NCI-H2081 (cell line): ENCODE measurements at places on chromosomes 2 and 18.

GRCh38 chr2:200172944-200173581 is 133.4 kb upstream of the SPATS2L start:
- no peak for DNase-seq

- no peak for DNase-seq
Measured at GRCh38 chr2:74317701-74318100, 25.5 kb downstream of the SLC4A5 start.

DNA sequence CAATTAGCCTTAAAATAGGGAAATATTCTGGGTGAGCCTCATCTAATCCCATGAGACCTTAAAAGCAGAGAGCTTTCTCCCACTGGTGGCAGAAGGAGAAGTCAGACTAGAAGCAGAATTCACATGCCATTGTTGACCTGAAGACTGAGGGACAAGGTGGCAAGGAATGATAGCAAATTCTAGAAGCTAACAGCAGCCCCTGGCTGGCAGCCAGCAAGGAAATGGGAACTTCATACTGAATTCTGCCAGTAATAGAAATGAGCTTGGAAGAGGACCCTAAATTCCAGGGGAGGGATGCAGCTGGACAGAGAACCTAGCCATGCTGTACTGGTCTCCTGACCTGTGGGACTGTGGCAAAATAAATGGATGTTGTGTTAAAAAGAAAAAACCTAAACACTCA is 19.5 kb downstream of the B3GNT7 start:
- no peak for DNase-seq

- no peak for DNase-seq
Measured at GRCh38 chr18:2990956-2991640, 21.8 kb downstream of the LPIN2 start.

- no peak for DNase-seq
Measured at GRCh38 chr18:27991391-27991790, 185.5 kb downstream of the CDH2 start.

GRCh38 chr2:71614976-71615766 is 161.8 kb downstream of the DYSF start:
- DNase-seq, result no peak

- no peak for DNase-seq
Measured at GRCh38 chr2:7182525-7182924, 265.3 kb downstream of the RNF144A start.

DNA sequence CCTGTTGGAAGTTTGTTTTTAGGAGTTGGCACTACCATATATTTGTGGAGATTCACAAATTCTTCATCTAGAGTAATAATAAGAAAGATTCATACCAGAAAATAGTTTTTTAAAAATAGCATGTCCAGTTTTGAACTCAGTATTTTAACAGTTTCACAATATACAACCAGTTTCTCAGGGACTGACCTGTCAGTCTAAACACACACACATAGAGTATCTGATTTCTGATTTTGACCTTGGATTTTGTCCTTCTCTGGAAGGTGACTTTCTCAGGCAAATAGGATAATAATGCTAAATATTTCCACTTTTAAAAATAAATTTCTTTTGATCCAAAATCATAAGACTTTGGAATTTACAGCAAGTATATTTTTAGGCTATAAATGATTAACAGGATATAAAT is 32.0 kb downstream of the MFSD6 start:
- DNase-seq, result no peak

- DNase-seq, result no peak
Measured at GRCh38 chr2:45799679-45800381, 148.4 kb downstream of the PRKCE start.

DNA sequence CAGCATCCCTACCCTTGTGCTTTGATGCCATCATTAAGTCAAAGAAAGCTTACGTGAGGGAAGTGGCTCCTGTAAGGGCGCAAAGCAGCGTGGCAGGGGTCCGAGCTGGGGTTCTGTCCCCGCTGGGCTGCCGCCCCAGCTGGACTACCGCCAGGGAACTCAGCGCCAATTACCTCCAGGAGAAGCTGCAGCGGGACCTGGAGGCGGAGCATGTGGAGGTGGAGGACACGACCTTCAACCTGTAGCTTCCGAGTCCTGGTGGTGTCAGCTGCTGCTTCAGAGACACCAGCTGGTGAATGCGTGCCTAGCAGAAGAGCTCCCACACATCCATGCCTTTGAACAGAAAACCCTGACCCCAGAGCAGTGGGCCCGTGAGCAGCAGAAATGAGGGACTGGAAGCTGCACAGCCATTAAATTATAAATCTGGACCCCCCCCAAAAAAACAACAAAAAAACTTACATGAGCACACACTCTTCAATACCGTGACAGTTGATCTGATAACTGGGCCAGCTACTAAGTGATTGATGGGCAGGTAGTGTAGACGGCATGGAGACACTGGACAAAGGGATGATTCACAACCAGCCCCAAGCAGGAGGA is 20.1 kb upstream of the YES1 start:
- no peak for DNase-seq

DNA sequence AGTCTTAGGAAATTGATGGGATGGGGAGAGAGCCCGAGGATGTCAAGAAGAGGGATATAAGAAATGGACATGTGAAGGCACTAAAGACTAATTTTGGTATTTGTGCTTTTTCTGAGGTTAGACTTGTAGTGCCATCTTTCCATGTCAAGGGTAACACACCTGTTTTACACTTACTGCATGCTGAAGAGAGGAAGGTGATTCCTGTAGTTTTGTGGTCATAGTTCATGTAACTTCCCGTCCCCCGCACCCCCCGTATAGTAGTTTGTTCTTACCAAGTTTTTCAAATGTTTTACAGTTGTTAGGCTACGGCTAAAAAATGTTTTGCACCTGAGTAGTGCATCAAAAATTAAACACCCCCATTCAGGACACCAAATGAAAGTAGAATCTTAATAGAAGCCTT is 73.8 kb downstream of the CLIP4 start:
- no peak for DNase-seq

DNA sequence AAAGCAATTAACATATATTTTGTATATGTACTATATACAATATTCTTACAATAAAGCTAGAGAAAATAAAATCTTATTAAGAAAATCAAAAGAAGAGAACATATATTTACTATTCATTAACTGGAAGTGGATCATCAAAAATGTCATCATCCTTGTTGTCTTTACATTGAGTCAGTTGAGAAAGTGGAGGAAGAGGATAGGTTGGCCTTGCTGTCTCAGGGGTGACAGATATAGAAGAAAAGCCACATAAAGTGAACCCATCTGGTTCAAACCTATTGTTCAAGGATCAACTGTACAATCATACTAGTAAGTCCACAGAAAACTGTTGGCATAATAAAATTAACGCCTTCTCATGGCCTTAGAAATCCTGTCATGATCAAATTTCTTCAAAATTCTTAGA is 26.6 kb downstream of the SESTD1 start:
- DNase-seq, result no peak

DNA sequence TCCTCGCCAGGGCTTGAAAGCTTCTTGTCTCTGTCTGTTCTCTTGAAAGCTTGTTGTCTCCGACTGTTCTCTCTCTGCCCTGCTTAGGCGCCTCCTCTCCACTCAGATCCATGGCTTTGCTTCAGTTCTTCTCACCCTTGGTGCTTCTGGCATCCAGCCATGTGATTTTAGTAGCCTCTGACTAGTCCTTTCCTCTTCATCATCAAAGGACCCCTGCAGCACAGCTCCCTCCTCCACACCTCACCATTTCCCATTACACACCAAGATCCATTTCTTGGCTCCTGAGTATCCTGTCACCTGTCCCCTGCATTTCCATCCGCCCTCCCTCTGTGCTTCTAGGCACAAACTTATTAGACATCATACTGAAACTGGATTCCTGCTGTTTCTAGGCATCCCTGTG is 59.4 kb downstream of the ZNF236 start:
- no peak for DNase-seq

DNA sequence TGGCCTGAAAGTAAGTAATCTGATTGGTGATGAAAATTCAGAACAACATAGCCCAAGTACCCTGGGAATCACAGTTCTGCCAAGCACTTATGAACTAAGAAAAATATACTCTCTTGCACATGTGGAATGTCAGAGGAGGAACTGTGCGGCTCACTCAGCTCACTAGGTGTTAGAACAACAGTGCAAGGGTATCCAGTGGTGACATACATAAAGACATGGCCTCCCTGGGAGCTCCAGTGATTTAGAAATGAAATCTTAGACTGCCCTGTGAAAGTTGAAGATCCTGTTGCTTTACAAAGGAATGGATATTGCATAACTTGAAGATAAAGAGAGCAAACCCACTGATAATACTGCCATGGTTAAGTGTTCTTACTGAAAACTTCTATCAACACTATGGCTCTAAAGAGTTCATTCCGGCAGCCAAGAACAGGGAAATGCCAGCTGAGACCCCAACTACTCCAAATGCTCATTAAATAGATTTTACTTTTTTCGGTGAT is 246.2 kb downstream of the ARHGAP15 start:
- DNase-seq, result no peak

- DNase-seq, result no peak
Measured at GRCh38 chr2:191521608-191522208, 156.2 kb upstream of the NABP1 start.

GRCh38 chr18:75074196-75075015 is 134.5 kb downstream of the PTGR3 start:
- DNase-seq, result no peak

DNA sequence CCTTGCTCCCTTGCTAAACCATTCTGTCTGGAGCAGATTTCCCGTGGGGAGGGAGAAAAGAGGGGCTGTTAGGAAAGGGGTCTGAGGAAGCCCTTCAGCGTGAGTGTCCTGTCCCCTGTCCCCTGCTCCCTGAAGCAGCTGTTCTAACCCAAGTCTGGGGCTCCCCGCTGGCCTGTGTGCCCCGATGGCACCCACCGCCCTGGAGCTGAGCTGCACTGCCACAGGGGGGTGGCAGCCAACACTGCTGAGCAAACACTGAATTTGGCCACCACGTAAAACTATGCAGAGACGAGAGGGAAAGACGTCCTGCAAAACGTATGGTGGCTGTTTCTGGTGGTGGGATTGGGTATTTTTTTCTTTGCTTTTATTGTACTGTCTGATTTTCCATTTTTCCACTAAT is 17.9 kb downstream of the KCNG2 start:
- DNase-seq, result no peak

DNA sequence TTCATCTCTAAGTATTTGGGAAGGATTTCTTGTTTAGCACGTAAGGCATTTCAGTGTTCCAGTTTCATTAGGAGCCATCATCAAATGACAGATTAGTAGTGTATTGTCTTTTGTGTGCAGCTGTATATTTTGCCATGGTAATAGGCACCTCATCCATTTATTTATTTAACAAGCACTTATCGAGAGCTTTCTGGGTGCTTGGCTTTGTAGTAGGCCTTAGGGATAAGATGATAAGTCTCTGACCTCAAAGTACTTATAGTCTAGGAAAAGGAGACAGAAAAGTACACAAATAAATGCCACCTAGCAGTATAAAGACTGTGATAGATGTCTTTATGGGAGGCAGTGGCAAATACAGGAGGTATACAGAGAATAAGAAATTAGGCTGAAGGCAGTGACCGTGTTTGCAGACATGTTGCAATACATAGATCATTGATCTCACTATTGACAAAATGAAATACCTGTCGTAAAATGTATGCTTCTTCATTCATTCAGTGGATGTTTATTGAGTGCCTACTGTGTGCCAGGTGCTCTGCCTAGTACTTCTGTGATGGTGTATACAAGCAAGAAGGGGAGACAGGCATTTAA is 265.9 kb downstream of the SETBP1 start:
- peak; percentile 56 for DNase-seq

GRCh38 chr2:73899801-73900336 is 7.1 kb downstream of the ACTG2 start:
- no peak for DNase-seq

GRCh38 chr2:40477361-40477760 is 25.5 kb upstream of the SLC8A1 start:
- no peak for DNase-seq

- DNase-seq, result no peak
Measured at GRCh38 chr2:32067549-32067948, 4.2 kb downstream of the SPAST start.
